ENCODE measurements at places on chromosomes 7 and 10. TPM values are rescaled to one million over a fixed set of nuclear protein-coding genes. Genes with fewer than 3 reads are reported as not detected.

NDUFB2 gene
- 179 TPM for total RNA-seq

NUTM2A gene
- total RNA-seq, result 0.46 TPM

AKR1D1 gene
- not detected for total RNA-seq

AKR1C3 gene
- 29.6 TPM for total RNA-seq

ZNF727 gene
- 6.4 TPM for total RNA-seq

GRID1 gene
- total RNA-seq, result 4.4 TPM

- no peak for DNase-seq
Measured at GRCh38 chr10:43354879-43355380, 16.5 kb upstream of the FXYD4 start.

- peak; percentile 46 for DNase-seq
Measured at GRCh38 chr10:109866168-109866994, 56.9 kb downstream of the XPNPEP1 start.

GRCh38 chr7:136953386-136953785 is 84.9 kb downstream of the CHRM2 start:
- DNase-seq, result no peak

GRCh38 chr7:140209866-140210609 is 33.3 kb upstream of the KDM7A start:
- no peak for DNase-seq

- peak; percentile 83 for DNase-seq
Measured at GRCh38 chr7:12111422-12112405, 99.4 kb upstream of the TMEM106B start.

DNA sequence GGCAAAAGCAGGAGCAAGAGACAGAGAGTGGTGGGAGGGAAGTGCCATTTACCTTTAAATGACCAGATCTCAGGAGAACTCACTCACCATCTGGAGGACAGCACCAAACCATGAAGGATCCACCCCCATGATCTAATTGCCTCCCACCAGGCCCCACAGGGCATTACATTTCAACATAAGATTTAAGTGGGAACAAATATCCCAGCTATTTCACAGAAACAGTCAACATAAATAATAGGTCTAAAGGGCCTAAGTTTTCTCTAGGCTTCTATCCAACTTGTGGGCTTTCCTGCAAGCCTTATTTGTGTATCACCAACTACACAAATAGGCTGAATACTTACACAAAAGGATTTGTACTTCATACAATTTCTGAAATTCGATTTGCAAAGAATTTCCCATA is 196.8 kb upstream of the POT1 start:
- DNase-seq, result no peak

- peak; percentile 76 for DNase-seq
Measured at GRCh38 chr7:155593461-155594162, 47.3 kb upstream of the CNPY1 start.

DNA sequence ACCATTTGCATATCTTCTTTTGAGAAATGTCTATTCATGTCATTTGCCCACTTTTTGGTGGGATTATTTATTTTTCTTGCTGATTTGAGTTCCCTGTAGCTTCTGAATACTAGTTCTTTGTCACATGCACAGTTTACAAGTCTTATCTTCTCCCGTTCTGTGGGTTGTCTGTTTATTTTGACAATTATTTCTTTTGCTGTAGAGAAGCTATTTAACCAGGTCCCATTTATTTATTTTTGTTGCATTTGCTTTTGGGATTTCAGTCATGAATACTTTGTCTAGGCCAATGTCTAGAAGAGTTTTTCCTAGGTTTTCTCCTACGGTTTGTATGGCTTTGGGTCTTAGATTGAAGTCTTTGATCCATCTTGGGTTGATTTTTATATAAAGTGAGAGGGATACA is 32.9 kb downstream of the GPR22 start:
- no peak for DNase-seq

DNA sequence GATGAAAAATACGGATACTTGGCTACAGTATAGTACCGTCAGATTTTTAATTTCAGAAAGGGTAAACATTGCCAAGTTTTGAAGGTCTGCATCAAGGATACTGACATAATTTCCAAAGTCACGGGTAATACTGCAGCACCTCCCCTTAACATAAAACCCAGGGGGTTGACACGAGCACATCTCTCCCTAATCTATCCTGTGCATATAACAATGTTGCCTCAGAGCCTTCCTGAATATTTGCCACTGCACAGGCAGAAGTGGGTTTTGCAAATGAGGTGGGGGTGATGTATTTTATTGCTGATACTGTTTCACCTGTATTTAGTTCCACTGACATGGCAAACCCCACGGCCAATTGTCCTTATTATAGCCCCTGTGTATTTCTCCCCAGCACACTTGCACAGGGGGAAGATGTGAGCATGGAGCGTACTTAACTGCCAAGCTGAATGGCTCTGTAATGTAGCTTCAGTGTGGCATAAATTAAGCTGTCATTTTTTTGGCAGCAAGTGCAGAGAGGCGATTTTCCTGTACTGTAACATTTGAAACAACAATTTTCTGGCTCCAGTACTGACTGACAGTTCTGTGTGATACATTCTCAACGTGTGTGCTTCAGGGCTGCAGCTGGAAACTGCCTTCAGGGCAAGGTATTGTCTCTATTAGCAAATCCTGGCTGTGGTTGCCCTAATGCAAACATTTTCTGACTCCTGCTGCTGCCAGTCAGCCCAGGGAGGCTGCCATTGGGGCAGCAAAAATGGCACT is 299.6 kb upstream of the SP4 start:
- no peak for DNase-seq

DNA sequence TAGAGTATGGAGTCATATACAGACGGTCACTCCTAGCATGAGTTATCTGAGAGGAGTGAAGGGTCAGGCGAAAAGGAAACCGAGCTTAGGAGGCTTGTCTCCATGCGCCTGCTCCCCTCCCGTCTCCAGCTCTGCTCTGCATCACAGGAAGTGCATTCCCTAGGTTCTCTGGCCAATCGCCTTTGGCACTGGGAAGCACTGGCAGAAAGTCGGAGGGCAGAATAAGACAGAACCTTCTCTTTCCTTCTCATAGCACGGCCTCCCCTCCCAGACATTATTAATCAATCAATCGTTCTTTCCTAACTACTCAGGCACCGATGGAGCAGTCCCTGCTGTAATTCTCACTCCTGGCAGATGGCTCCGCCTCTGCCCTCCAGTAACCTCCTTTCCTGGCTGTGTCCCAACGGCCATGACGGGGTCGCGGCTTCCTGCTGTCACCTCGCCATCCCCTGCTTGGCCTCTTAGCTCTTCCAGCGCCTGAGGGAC is 177.1 kb downstream of the FRMD4A start:
- DNase-seq, result no peak

GRCh38 chr7:34747176-34747781 is 89.3 kb downstream of the NPSR1 start:
- no peak for DNase-seq

DNA sequence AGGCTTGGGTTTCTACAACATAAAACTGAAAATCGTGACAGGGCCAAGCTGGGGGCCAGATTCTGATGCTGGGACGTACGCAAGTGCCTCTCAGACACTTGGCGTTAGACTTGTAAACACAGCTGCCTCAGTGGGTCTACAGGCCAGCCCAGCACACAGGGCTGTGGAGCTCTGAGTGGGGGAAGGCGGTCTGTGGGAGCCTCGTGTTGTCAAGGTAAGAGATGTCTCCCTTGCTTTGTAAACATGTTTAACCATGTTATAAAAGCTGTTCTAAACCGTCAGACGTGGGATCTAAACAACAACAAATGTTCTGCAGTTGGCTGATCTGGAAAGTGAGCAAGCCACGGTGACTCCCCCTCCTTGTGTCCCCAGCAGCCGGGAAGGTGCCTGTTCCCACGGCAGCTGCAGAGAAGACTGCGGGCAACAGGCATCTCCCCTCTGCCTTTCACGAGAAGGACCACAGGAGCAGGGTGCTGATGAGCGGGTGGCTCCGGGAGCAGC is 67.8 kb downstream of the ZRANB1 start:
- DNase-seq, result peak; percentile 34

- peak; percentile 8 for DNase-seq
Measured at GRCh38 chr7:56105508-56105907, 768 bp downstream of the CHCHD2 start.

DNA sequence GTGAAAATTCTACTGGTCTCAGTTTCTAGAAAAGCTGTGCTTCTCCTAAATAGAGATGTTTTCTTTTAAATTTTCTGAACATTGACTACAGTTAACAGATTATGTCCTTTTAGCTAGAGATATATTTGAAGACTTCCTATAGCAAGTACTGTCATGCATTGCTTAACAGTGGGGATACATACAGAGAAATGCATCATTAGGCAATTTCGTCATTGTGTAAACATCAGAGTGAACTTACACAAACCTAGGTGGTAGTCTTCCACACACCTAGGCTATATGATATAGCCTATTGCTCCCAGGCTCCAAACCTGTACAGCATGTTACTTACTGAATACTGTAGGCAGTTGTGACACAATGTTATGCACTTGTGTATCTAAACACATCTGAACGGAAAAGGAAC is 28.5 kb downstream of the PIK3CG start:
- DNase-seq, result no peak

DNA sequence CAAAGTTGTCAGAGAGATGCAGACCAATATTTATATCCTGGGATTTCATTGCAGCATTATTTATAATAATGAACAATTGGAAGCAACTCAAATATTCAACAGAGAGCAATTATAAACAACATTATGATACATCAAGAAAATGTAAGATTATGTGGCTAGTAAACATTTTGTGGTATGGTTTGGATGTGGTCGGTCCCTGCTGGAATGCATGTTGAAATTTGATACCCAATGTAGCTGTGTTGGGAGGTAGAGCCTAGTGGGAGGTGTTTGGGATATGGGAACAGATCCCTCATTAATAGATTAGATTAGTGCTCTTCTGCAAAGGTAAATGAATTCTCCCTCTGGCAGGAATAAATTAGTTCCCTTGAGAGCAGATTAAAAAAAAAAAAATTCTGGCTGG is 350.9 kb downstream of the ANKRD30A start:
- DNase-seq, result no peak

DNA sequence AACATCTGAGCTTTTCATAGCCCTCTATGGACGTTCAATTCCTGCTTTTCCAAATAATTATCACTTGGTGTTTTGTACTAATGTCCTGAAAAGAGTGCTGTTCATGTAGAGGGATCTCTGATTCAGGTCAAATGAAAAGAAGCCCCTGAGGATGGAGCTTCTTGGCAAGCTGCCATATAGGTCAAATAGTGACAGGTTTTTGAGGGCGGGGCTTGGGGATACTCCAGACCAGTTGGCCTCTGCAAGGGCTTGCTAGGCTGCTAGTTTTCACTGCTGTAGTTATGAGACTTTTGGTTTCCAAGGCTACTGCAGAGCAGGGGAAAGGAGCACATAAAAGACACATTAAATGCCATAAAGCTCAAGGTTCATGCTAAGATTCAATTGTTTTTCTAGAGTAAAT is 257.2 kb upstream of the CACNA2D1 start:
- DNase-seq, result no peak

- DNase-seq, result no peak
Measured at GRCh38 chr7:64795176-64795575, 948 bp downstream of the ZNF138 start.

GRCh38 chr7:153188630-153189029 is 429.1 kb downstream of the ACTR3B start:
- no peak for DNase-seq

GRCh38 chr7:71290452-71290851 is 158.5 kb downstream of the GALNT17 start:
- DNase-seq, result no peak

DNA sequence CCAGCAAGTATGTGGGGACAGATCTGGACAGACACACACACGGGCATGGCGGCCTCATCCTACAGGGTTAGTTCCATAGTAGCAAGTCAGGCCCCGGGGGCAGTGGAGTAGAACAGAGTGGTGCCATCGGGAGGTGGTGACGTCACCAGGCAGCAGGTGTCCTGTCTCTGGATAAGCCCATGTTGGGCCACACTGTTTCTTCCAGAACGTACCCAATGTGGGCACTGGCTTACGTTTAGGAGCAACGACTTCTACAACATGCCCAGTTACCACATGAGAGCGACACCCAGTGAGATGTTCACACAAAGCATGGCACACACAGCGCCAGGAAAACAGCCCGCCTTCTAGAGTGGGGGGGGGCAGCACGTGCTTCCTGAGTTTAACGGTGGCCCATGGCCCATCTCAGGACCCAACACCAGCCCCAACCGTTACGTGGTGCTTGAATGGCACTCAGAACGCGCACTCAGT is 67.8 kb downstream of the CTBP2 start:
- DNase-seq, result peak; percentile 65

- no peak for DNase-seq
Measured at GRCh38 chr10:4306871-4307270, 519.1 kb upstream of the AKR1E2 start.

DNA sequence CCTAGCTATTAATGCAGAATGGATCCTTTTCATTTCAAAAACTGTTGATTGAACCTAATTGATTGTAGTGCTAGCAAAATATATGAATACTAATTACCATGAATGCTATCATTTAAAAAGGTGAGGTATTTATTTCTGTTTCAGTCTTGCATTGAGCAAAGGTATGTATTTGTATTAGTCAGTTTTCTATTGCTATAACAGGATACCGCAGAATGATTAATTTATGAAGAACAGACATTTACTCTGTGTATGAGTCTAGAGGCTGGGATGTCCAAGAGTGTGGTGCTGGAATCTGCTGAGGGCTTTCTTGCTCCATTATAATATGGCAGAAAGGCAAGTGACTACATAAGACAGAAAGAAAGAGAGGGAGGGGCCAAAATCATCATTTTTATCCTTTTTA is 199.2 kb downstream of the KIF20B start:
- no peak for DNase-seq

DNA sequence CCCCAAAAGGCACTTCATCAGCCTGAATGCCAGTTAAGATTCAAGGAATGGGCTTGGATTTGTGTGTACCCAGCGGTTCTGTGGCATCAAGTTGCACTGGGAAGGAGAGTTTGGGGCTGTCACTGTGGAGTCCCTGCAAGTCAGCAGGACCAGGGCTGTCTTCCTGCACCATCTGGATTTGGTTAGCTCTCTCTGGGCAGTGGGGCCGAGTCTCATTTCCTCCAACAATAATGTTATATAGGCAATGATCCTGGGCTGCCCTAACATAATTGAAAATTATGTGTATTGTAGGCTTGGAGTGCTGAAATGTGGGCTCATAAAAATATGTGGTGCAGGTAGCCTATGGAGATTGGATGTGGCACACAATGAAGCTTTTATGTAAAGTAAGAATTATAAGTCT is 87.2 kb downstream of the TCF7L2 start:
- DNase-seq, result no peak

DNA sequence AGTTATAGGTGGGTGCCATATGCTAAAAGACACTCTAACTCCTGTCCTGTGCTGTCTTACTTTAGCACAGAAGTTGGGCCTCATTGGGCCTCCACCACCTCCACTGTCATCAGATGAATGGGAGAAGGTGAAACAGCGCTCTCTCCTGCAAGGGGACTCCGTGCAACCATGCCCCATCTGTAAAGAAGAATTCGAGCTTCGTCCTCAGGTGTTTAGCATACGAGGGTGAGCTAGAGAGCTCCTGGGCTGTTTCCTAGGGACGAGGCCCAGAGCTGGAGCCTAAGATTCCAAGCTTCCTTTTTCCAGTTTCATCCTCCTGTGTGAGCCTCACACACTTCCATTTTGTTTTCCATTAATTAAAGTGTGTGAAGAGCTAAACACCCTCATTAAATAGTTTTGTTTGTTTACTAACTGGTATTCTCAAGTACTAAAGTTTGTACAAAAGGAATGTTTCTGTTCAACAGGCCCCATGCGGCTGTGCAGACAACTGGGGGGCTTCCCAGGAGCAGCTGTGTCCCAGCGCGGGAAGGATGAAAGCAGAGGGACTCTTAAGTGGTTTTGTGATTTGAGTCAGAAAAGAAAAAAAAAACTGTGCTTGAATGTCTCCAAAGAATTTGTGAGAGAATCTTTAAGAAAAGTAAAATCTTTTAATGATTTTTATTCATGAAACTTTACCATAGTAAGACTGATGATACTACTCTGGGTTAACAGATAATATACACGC is 14.1 kb downstream of the RNF32 start:
- no peak for DNase-seq

GRCh38 chr7:216360-217300 is 24.3 kb downstream of the FAM20C start:
- DNase-seq, result peak; percentile 89
